ENCODE measurements at places on chromosomes 5 and 9.

DNA sequence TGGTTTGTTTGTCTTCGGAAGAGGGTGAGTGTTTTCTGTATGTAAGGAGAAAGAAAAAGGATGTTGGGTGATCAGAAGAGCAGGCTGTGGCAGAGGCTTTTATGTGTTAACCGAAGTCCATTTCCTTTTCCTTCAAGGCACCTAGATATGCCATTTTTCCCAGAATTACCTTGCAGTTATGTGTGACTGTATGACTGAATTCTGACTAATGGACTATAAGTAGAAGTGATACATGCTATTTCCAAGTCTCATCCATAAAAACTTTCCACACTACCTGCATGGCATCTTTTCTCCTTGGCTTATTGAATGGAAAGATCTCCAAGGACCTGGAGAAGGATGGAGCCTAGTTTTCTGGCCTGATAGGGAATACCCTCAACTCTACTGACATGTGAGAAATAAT lies 10.6 kb upstream of the NDUFS4 start:
- DNase-seq = no peak

GRCh38 chr5:77627869-77628674 lies 10.4 kb downstream of the OTP start:
- DNase-seq = no peak

- DNase-seq = no peak
Measured at GRCh38 chr5:71748360-71748759, 29.3 kb downstream of the CARTPT start.

DNA sequence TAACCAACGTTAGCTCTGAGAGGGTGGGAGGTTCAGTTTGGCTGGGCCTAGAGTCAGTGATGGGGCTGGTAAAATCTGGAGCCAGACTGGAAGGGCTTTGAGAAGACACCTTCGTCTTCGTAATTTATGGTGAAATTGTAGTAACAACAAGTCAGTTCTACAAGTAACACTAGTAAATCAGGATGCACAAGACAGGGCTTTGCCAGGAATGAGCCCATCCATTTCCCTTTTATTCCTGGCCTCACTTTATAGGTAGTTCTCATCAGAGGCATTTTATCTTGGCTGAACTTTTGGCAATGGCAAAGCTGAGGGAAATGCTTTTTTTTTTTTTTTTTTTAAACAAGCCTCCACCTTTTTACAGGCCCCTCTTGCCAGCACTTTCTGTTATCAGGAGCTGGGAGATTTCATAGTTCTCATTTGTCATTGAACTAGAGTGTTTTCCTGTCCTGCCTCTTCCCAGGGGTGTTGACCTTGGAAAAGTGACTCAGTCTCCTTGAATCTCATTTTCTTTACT lies 110.5 kb upstream of the KLF4 start:
- no peak for DNase-seq

DNA sequence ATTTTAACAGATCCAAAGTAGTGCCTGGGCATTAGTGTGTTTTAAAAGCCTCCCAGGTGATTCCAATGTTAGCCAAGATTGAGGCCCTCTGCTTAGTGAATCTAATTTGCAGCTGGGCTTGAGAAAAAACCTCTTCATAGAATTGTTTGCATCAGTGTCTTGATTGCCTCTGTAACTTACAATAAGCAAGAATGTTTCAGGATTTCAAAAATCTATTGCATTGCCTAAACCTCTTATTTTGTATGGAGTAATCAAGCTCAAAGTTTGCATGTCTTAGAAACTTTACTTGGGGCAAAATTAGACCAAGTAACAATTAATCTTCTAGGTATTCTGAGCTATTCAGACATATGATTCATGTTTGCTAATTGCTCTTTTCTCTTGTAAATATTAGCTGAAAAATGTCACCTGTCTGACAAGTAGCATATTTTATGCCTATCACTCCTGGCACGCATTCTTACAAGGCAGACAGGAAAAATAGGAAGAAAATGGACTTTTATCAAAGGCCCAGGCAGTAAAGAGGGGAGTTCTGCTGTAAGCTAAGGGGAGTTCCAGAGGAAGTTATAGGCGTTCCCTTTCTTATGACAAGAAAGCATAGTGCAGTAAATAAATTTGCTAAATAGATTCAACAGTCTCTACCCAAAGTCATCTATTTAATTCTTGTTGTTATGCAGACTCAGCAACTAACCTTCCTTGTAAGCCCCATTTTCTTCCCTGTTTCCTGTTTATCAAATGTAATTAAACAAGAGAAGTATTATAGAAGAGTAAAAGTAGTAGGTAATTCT lies 21.0 kb downstream of the PDCD1LG2 start:
- no peak for DNase-seq

- DNase-seq = no peak
Measured at GRCh38 chr9:112002131-112002846, 105.7 kb downstream of the UGCG start.

GRCh38 chr5:16926417-16926816 lies 9.7 kb downstream of the MYO10 start:
- DNase-seq = no peak

GRCh38 chr9:88753691-88754367 lies 218.9 kb downstream of the NXNL2 start:
- no peak for DNase-seq

DNA sequence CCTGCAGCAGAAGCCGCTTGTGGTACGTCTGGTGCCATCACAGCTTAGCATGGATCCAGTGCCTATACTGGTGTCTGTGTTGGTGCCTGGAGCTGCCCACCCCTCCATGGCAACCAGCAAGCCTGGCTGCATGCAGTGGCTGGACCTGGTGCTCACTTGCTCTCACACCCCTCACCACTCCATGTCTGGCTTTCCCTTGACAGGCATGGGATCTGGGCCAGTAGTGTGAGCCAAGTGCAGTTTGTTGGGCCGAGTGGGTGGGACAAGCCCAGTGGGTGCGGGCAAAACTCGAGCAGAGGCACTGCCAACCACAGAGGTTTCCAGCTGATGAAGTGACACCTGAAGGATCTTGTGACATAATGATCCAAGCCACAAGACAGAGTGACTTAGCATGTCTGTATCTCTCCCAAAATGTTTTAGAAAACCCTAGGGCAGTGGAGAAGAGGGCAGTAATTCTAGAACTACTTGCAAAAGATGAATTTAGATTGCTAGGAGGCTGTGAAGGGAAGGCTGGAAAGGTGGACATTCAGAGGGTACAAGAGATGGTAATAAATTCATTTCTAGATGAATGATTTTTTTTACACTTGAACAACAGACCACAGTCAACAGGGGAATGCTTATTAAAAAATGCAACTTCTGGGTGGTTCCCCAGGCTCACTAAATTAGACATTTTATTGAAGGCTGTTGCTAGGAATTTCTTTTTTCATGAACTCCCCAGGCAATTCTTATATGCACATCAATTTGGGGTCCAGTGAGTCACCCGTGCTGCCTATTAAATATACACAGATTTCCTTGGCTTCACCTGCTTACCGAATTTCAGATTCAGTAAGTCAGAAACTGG lies 660.3 kb downstream of the TLR4 start:
- DNase-seq = no peak
